ENCODE measurements at places on chromosomes 7 and 10.
A peak's percentile ranks its signal among the peaks of the same experiment; 100 is the strongest.

DNA sequence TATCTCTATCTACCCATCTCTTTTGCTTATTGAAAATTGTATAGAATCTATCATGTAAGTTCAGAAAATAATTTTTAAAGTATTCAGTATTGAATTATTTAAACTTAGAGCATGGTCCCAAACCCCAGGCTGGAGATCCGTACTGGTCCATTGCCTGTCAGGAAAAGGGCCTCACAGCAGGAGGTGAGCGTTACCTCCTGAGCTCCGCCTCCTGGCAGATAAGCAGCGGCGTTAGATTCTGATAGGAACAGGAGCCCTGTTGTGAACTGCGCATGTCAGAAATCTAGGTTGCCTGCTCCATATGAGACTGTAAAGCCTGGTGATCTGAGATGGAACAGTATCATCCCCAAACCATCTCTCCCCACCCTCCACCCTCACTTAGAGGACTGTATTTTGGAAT is 266.0 kb upstream of the CNTNAP2 start:
- no peak for DNase-seq

- DNase-seq, result no peak
Observed at GRCh38 chr10:95964756-95965155, 57.0 kb downstream of the CC2D2B start.

GRCh38 chr10:4227586-4227985 is 442.6 kb upstream of the KLF6 start:
- no peak for DNase-seq

DNA sequence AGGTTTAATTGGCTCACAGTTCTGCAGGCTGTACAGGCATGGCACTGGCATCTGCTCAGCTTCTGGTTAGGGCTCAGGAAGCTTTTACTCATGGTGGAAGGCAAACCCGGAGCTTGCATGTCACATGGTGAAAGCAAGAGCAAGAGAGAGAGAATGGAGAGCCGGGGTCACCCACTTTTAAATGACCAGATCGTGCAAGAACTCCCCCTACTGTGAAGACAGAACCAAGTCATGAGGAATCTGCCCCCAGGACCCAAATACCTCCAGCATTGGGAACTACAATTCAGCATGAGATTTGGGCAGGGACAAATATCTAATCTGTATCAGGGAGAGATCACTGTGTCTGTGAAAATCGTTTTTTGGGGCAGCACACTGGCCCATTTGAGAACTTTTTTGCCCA is 110.0 kb upstream of the MYO3A start:
- no peak for DNase-seq

DNA sequence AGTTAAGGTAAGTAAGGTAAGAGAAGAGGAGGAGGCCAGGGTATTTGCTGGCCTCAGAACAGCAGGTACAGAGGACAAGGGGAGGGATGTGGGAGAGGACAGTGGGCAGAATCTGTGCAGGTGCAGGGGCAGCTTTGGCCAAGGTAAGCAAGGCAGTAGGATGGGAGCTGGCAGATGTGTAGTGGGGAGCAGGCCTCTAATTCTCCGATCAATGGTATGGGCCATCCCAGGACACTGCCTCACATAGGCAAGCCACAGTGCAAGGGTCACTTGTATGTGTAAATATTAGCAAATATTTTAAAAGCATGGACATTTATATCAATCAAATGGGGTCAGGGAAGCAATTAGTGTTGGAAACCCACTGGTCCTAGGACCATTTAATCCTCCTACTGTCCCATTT is 373.5 kb downstream of the GRID1 start:
- DNase-seq, result no peak

DNA sequence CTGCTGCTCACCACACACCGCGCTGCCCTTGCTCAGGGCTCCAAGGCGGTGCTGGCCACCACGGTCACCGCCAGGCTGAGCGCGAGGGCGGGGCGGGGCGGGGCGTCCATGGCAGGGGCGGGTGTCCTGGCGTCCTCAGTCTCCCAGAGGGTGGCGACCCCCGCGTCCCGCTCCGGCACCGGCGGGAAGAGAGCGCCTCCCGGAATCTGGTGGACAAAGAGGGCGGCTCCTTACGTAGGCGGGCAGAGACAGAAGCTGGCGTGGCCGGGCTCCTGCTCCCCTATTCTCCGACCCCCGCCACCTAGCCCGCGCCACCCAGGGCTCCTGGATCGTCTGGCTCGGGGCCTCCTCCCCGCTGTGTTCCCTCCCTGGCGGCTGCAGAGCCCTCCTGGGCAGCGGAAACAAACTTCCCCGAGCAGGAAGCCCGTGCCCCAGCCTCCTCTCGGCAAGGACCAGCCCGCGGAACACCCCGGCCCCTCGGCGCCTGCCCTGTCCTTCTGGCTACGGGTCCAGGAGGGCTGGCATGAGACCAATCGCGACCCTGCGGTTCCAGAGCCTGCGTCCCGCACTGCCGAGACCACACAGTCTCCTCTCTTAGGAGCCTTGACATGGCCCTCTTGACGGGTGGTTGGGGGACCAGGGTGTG is 133.8 kb upstream of the ZNF92 start:
- peak; percentile 28 for DNase-seq

GRCh38 chr10:100076750-100077149 is 4.9 kb downstream of the CPN1 start:
- DNase-seq, result no peak

GRCh38 chr7:37150180-37150579 is 298.5 kb downstream of the ELMO1 start:
- no peak for DNase-seq

DNA sequence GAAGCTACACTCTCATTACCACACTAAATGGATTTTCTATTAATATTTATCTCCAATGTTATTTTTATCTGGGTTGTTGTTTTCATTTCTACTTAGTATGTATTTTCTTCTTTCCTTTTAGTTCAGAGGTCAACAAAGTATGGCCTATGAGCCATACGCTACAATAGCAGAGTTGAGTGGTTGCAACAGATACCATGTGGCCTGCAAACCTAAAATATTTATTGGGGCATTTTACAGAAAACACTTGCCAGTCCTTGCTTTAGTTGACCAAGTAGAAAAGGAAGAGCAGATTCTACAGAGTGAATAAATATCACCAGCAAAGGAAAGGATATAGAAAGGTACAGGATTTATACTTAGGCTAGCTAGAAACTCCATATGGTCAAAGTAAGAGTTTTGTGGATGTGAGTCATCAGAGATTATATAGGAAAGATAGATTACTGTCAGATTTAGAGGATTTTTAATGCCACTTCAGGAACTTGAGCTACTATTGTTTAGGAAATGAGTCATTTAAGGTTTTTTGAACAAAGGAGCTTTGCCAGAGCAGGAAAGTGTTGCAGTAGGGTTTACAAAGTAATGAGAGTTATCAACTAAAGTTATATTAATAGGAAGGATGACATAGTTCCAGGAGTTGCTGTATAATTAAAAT is 323.3 kb upstream of the KAT6B start:
- DNase-seq, result no peak

DNA sequence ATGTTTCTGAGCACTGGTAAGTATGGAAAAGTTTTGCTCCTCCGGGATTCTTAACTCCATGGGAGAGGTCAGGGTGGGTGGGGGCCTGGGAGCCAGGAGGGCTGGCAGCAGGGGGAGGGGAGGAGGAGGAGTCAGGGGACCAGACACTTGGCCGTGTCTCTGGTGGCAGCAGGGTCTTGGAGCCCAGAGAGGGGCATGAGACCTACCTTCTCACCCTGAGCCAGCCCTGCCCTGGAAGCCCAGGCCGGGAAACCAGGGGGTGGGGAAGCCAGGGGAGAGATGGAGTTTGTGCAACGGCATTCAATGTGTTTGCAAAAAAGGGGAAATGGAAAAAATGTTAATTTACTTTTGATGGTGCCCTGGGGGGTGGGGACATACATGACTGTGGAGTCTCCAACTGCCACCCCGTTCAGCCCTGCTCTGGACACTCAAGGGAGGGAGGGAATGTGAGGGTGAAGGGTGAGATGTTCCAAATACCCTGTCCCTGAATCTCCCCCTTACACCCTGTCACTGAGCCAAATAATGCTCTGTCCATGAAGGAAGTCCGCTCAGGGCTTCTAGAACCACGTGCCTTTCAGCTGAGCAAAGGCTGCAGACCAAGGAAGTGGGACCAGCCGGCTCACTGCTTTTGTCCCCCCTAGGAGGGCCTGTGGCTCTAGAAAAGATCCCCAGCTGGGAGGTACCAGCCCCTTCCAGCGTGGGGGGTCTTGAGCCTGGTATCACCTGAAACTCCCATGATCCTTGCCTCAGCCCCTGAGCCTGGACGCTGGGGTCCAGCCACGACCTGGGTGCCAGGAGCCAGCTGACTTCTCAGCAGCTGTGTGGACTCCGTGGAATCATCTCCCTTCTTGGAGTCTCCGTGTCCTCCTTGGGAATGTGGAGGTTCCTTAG is 48.3 kb downstream of the TMEM270 start:
- DNase-seq, result no peak

DNA sequence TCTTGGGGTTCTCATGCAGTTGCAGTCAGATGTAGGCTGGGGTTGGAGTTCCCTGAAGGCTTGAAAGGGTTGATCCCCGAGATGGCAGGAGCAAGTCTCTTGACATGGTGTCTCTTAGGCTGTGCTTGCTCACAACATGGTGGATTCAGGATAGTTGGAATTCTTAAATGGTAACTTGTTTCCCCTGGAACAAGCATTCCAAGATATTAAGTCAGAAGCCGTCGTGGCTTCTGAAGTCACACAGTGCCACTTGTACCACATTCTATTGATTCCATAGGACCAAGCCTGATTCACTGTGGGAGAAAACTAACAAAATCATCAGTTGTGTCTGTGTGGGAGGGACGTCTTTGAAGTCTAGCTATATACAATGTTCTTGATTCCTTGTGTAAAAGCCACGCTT is 3.5 kb upstream of the SLC35B4 start:
- no peak for DNase-seq

DNA sequence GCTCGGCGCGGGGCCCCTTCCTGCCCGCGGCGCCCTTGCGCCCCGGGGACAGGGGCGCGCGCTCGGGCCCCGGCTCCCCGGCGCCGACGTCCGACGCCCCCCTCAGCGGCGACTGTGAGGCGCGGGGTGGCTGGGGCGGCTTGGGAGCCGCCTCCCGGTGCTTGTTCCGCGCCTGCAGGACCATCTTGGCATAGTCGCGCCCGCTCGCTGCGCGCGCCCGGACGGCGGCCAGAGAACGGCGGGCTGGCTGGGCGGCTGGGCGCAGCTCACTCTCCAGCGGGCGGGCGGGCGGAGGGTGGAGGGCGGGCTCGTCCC is at the start of gene DPY19L1:
Gene DPY19L1, minus strand, starts transcription at position 275 of the 315 bp plus-strand sequence. Its CDS starts 91 bp downstream, at position 184.
- DNase-seq, result no peak

DNA sequence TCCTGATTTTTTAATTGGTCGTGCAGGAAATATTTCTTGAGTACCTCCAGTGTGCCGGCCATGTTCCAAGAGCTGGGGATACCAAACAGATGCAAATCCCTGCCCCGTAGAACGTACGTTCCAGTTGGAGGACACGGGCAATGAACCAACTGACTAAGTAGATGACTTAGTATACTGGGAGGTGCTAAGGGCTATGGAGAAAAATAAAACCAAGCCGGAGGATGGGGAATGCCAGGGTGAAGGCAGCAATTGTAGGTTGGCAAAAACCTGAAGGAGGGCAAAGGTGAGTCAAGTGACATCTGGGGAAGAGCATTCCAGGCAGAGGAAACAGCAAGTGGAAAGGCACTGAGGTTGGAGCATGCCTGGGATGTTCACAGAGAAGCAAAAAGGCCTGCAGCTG is 6.8 kb upstream of the VSIR start:
- DNase-seq, result no peak

DNA sequence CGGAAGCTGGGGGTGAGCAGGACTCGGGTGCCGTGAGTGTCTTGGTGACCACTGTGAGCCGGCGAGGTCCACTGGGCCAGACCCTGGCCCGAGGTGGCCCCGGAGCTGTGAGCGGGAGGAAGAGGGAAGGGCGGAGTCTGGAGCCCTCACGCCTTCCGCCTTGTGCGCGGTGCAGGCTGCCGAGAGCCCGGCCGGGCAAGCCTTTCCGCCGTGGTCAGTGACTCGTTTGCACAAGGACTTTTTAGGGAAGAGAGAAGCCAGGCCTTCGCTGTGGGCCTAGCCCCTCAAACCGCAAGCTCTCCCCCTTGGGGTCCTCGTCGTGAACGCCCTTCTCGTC is 40.9 kb upstream of the ZNF32 start:
- no peak for DNase-seq

GRCh38 chr10:4016214-4016740 is 231.3 kb upstream of the KLF6 start:
- no peak for DNase-seq

DNA sequence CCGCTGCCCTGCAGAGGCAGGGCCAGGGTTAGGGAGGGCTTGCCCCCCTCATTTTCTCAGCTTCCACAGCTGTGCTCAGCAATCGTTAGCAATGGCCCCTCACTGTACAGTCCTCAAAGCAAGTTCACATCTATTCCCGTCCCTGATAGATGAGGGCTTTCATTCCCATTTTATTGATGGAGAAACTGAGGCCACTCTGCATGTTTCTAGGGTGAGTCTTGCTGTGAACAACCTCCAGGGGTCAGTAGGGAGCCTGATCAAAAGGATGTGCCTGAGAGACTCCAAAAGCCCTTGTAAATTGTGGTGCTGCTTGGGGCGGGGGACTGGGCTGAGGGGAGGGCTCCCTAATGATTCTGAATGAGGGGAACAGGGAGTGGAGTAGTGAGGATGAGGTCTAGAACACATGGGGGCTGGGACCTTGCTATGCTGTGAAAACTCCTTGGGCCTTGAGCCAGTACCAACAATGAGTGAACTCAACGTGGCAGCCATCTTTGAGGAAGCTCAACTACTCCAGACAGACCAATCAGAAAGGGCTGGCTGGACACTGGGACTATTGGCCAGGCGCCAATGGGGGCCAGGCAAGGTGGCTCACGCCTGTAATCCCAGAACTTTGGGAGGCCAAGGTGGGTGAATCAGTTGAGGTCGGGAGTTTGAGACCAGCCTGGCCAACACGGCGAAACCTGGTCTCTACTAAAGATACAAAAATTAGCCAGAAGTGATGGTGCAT is 6.7 kb upstream of the GRIFIN start:
- no peak for DNase-seq

- no peak for DNase-seq
Observed at GRCh38 chr7:128968624-128969023, 30.9 kb downstream of the IRF5 start.

GRCh38 chr7:107007892-107008287 is 36.6 kb upstream of the PRKAR2B start:
- no peak for DNase-seq

DNA sequence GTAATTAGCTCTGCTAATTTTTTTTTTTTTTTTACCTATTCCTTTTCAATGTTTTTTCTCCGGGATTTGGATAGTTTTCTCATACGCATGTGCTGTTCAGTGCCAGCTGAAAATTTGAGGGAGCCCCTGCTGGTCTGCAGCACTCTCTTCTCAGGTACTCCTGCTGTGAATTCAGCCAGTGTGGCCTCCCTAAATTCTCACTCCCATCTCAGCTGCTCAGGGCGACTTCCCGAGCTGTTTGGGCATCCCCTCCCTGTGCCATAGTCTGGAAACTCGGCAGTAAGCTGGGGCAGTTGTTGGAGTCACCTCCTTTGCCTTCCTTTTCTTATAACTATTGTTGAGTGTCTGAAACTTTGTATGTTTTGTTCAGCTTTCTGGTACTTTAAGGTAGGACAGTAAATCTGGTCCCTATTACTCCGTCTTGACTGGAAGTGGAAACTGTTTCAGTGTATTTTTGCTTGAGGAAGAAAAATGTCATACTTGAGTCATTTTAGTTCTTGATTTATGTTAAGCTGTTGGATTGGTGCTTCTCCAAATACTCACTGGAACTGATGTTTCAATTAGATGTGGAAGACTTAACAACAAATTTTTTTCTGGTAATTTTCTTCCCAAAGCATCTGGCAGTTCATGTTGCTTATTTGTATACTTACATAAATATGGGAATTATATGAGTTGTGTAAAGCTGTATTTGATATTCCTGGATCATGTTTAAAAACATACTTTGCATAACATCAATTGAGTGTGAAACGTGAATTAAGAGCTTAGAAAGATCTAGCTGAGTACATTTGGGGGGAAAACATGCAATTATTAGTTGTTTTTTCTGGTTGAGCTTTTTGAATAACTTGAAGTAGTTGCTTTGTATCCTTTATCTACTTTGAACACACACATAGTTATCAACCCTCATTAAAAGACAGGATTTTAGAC is 33.7 kb downstream of the MINPP1 start:
- DNase-seq, result no peak
